NCI-H1417 (cell line): ENCODE measurements at places on chromosomes 6 and 20.

DNA sequence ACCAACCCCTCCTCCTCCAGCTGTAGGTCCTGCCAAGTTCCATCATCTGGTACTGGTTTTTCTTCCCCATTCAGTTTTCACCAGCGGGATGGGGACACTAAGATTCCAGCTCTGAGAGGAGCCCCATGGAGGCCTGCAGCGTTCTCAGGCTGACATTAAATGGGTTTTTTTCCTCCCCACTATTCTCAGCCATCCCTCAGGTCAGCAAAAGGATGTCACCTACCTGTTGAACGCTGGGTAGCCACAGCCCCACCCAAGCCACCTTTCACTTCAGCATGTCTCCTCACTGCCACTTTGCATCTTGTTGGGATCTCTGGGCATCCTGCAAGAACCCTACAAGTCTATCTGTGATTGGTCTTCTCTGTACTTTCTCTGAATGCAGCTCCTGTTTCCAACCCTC lies 6.8 kb downstream of the KCNK17 start:
- DNase-seq = no peak

DNA sequence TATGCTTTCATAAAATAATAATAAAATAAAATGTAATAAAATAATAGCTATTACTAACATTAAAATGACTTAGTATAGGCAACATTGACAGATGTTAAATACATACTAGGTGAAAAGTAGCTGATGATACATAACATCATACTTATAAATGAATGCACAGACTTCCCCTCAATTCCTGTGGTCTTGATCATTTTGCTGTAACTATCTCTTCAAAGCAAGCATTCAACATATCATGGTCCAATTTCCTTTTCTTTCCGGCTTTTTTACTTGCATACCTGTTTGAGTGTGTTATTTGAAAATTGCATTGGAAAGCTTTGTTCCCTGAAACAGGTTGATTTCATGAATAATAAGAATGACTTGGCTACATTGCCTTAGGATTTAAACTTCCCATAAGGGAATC lies 309.3 kb downstream of the HDGFL1 start:
- no peak for DNase-seq

DNA sequence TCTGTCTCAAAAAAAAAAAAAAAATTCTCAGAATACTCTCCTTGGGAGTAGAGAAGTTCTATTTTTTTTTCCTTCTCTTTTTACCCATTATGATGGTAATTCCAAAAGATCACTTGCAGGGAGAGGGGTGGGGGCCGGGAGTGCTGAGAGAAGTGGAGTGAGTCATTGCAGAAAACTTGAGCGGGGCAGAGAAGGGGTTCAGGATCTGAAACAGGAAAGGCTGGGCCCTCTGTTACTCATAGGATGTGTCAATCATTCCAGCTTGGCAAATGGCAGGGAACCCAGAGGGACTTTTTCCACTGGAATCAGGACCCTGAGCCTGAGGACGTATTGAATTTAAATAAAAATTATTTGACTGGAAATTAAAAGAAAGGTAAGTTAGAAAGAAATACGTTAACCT lies 111.4 kb upstream of the ARMC2 start:
- no peak for DNase-seq

GRCh38 chr20:22771706-22772105 lies 187.3 kb upstream of the FOXA2 start:
- DNase-seq = no peak

GRCh38 chr20:58565461-58566175 lies 50.4 kb upstream of the APCDD1L start:
- no peak for DNase-seq

- DNase-seq = no peak
Measured at GRCh38 chr6:14915888-14916832, 329.7 kb upstream of the JARID2 start.
